ENCODE measurements at places on chromosomes 12 and 14.

DNA sequence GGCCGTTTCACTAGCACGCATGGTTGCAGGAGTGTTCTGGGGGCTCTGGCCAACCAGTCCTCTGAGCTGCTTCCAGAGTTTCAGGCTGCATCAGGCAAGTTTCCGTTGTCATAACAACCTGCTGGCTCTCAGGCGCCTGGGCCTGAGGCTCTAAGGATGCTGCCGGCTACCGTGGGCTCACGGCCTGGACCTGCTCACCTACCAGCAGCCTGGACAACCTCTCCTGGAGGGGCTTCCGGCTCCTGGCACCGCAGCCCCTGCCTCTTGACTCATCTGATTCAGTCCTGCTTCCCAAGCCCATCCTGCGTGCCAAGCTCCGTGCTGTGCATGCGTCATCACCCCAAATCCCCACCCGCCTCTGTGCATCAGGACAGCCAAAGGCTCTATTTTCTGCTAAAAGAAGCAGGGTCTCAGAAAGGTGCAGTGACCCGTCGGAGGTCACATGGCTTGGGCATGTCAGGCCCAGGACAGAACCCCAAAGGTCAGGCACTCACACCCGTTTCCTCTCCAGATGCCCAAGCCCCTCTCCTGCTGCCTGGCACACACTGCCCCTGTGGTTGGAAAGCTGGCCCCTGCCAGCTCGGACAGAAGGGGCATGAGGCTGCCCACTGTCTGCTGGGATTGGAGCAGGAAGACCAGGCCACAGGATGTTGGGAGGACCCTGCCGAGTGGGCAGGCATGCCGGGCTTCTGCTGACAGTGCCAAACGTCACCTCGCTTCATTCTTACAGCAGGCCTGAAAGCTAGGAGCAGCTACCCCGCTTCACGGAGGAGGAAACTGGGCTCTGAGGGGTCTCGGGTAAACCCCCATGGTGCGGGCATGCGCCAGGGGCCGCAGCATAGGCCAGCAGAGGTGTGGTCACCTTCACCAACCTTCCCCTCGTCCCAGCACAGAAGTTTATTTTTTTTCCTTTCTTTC lies 5.7 kb downstream of the BEGAIN start:
- peak; percentile 18 for DNase-seq

GRCh38 chr12:111298582-111299436 lies 70.1 kb downstream of the PHETA1 start:
- peak; percentile 65 for DNase-seq

DNA sequence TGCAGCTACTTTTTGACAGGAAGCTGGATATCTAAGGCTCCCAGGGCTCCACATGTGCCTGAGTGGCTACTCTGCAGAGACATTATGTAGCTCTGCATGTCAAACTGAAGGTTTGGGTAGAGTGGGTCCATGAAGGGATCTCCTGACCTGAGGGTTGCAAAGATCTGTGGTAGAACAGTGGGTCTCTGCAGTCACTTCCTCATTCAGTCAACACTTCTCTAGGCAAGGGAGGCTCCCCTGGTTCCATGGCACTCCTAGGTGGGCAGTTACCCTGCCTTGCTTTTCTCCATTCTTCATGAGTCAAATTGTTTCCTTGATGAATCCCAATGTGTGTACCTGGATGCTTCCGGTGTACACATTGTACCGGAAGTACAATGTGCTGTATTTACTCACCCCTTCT lies 57.4 kb downstream of the CMAS start:
- DNase-seq = no peak

DNA sequence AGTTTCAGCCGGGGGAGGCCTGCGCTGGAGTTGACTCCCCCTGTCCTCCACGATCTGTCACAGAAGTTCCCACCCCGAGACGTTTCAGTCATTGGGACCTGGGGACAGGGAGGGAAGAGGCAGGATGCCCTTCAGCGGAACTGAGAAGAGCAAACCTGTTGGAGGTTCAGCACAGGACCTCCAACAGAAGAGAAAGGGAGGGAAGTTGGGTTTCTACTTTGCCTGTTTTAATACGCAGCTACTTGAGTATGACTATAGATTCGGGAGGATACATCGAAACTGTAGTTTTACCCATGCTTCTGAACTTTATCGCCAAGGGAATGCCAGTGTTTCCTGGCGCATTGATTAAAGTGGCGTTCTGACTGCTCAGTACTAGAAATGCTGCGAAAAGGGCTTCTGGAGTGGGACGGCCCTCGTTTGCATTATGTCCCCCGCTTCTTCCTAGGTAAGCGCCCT lies 2.3 kb upstream of the DUSP6 start:
- no peak for DNase-seq

- DNase-seq = no peak
Observed at GRCh38 chr12:9669534-9669933, at the start of gene CLEC2D. CLEC2D (plus strand) TSS chr12:9669713; CDS start chr12:9669735, 22 bp downstream.

DNA sequence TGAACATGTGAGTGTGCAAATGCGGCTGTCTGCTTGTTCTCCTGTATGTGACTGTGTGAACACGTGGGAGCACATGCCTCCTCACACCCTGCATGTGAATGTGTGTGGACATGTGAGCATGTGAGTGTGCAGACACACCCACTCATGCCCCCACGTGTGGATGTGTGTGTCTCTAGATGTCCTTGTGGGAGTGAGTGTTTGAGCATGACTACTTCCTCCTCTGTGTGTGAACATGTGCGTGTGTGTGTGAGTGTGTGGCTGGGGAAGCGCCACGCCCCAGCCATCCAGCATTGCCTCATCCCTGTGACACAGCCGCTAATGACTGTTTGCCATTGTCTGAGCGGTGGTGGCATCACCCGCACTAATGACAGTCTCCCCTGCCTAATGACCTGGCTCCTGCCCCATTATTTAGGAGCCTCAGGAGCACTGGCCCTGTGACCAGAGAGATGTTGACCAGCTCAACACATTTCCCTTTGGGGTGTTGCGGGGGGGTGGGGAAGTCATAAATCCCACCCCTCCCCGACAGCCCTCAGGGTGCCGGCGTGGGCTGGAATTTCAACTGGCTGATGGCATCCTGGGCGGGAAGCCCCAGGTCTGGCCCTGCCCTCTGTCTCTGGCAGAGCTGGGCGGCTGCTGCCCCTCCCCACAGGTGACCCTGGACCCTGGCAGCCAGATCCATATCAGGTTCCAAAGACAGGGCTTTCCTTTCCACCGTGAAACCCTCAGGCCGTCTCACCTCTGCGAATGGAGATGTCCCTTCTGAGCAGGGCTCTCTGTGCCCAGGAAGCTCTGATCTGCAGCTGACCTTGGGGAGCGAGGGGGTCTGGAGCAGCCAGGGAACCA lies 11.5 kb upstream of the KRT80 start:
- peak; percentile 20 for DNase-seq
